ENCODE measurements at places on chromosomes 16 and 17. TPM values are rescaled to one million over a fixed set of nuclear protein-coding genes. Genes with fewer than 3 reads are reported as not detected.
A peak's percentile ranks its signal among the peaks of the same experiment; 100 is the strongest.

GRCh38 chr17:12247761-12248160 lies 227.1 kb downstream of the MAP2K4 start:
- H3K36me3 ChIP-seq = no peaks in the 10 kb centered on the region
- no peak for DNase-seq
- no peaks in the 10 kb centered on the region for H3K27me3 ChIP-seq
- no peaks in the 10 kb centered on the region for H3K4me1 ChIP-seq
- H3K27ac ChIP-seq = no peak overlapping the region

FAHD1 gene
- polyA plus RNA-seq = 49.6 TPM

DNA sequence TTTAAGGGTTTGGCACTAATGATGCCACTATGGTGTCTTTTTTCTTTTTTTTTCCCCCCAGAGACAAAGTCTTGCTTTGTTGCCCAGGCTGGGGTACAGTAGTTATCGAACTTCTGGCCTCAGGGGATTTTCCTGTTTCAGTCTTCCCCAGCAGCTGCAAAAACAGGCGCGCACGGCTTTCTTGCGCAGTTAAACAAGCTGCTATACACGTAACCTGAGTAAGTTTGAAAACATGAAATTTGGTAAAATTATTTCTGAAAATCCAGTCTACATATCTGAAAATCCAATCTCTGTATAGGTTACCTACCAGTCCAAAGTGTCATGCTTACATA lies 11.8 kb downstream of the TEX14 start:
- no peak overlapping the region for H3K27ac ChIP-seq
- H3K4me3 ChIP-seq = no peak overlapping the region
- no peaks in the 10 kb centered on the region for H3K4me1 ChIP-seq
- H3K27me3 ChIP-seq = no peaks in the 10 kb centered on the region
- no peak for DNase-seq
- H3K36me3 ChIP-seq = no peaks in the 10 kb centered on the region

DNA sequence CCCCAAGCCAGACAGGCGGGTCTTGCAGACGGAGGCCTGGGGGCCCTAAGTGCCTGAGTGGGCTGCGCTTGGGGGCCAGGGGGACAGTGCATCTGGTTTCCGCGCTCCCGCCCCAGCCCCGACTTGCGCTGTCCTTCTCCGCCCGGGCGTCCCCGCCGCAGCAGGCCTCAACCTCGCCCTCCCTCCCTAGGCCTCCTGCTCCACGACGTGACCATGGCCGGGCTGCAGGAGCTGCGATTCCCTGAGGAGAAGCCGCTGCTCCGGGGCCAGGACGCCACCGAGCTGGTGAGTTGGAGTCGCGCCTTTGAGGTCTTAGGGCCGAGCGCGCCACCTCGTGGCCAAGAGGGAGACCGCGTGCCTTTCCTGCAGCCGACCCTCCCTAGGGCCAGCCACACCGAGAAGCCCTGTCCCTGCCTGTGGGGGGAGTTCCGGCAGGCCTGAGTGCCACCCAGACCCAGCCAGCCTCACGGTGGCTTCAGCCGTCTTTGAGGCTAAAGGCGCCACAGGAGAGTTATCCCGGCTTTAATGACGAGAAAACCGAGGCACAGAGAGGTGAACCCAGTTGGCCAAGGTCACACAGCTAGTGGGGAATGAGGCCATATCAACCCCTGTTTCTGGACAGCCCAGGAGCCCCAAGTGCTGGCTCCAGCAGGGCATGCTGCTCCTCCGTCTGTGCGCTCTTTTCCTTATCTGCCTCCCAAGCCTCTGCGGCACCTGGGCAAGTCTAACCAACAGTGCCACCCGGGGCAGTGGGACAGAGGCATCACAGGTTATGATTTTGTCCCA lies 12.2 kb upstream of the NDRG4 start:
- H3K4me3 ChIP-seq = no peak overlapping the region
- H3K27me3 ChIP-seq = peaks cover 2% of the 10 kb centered on the region
- no peak overlapping the region for H3K27ac ChIP-seq
- no peaks in the 10 kb centered on the region for H3K4me1 ChIP-seq

DNA sequence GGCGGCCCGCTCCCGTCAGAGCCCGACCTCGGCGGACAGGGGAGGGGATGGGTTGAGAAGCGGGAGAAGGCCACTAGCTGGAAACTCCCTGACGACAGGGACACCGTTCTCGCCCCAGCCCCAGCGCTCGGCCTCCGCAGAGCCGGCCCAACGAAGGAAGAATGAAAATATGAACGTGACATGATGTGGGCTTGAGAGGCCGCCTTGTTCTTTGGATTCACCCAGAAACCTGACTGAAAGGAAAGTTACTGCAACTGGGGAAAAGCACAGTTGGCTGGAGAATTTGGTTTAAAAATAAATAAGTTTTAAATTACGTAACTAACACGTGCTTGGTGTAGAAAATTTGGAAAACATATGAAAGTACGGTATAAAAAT lies 21.1 kb downstream of the NPTX1 start:
- peak overlapping the region; percentile 75 for H3K4me3 ChIP-seq
- H3K36me3 ChIP-seq = no peaks in the 10 kb centered on the region
- H3K4me1 ChIP-seq = peaks cover 8% of the 10 kb centered on the region
- peaks cover 18% of the 10 kb centered on the region for H3K27me3 ChIP-seq
- DNase-seq = peak; percentile 42

- no peak overlapping the region for H3K4me3 ChIP-seq
- DNase-seq = no peak
- no peak overlapping the region for H3K27ac ChIP-seq
- peaks cover 40% of the 10 kb centered on the region for H3K36me3 ChIP-seq
- H3K4me1 ChIP-seq = no peaks in the 10 kb centered on the region
These were observed 18.8 kb downstream of the PCTP start for GRCh38 chr17:55769625-55770000.

DNA sequence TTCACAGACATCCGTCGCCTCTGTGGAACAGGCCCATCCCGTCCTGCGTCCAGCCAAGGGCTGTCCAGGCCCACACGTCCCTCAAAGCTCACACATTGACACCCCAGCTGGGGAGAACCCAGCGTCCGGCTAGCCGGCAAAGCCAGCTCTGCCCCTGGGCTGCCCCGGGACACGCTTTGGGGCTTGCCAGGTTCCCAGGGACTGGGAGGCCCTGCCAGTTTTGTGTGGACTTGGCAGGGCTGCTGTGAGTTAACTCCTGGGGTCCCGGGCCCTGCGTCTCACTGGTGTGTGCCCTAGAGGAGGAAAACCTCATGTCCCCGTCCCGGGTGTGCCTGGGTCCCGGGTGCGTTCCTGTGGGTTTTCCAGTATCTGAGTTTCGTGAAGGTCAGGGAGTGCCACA lies 6.3 kb downstream of the SOX8 start:
- H3K27me3 ChIP-seq = peaks cover 13% of the 10 kb centered on the region
- H3K4me3 ChIP-seq = no peak overlapping the region
- H3K36me3 ChIP-seq = no peaks in the 10 kb centered on the region
- no peak overlapping the region for H3K27ac ChIP-seq

ITGB3 gene
- 5.6 TPM for polyA plus RNA-seq

GRCh38 chr17:47352848-47353247 lies 29.1 kb downstream of the EFCAB13 start:
- no peak overlapping the region for H3K27ac ChIP-seq
- no peaks in the 10 kb centered on the region for H3K27me3 ChIP-seq
- no peaks in the 10 kb centered on the region for H3K4me1 ChIP-seq
- peaks cover 6% of the 10 kb centered on the region for H3K36me3 ChIP-seq
- DNase-seq = no peak

GRCh38 chr16:3118204-3118790 lies 5.9 kb downstream of the ZNF205 start:
- no peaks in the 10 kb centered on the region for H3K27me3 ChIP-seq
- peaks cover 57% of the 10 kb centered on the region for H3K36me3 ChIP-seq
- peaks cover 6% of the 10 kb centered on the region for H3K4me1 ChIP-seq
- H3K27ac ChIP-seq = no peak overlapping the region
- DNase-seq = no peak

- peak overlapping the region; percentile 51 for H3K27ac ChIP-seq
- H3K27me3 ChIP-seq = no peaks in the 10 kb centered on the region
- peak; percentile 76 for DNase-seq
- H3K4me1 ChIP-seq = peaks cover 26% of the 10 kb centered on the region
These were observed 21.7 kb downstream of the KNOP1 start for GRCh38 chr16:19696328-19696727.

DNA sequence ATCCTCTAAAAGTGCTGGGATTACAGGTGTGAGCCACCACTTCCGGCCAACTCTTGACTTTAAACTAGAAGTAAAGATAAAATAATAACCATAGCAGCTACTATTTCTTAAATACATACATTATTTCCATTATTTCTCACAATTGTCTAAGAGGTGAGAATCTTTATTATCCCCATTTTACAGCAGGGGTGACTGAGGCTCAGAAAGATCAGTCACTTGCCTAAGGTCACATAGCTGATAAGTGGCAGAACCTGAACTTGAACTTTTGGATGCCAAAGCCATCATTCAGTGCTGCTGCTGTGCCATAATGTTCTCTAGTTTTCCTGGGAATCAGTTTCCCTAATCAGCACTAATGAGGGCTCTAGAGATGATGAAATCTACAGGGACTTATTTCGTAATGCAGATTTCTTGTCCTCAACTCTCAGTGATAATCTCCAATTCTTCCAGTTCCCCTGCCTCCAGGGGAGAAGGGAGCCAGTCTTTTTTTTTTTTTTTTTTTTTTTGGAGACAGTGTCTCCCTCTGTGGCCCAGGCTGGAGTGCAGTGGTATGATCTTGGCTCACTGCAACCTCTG lies 25.2 kb upstream of the GPRC5B start:
- H3K4me3 ChIP-seq = no peak overlapping the region
- DNase-seq = no peak
- no peaks in the 10 kb centered on the region for H3K36me3 ChIP-seq
- no peaks in the 10 kb centered on the region for H3K27me3 ChIP-seq
- H3K4me1 ChIP-seq = no peaks in the 10 kb centered on the region

RAB37 gene
- polyA plus RNA-seq = 14.3 TPM

- no peaks in the 10 kb centered on the region for H3K4me1 ChIP-seq
- no peaks in the 10 kb centered on the region for H3K27me3 ChIP-seq
- no peaks in the 10 kb centered on the region for H3K36me3 ChIP-seq
- no peak overlapping the region for H3K4me3 ChIP-seq
These were observed 438.0 kb upstream of the PMFBP1 start for GRCh38 chr16:72609933-72610332.

DNA sequence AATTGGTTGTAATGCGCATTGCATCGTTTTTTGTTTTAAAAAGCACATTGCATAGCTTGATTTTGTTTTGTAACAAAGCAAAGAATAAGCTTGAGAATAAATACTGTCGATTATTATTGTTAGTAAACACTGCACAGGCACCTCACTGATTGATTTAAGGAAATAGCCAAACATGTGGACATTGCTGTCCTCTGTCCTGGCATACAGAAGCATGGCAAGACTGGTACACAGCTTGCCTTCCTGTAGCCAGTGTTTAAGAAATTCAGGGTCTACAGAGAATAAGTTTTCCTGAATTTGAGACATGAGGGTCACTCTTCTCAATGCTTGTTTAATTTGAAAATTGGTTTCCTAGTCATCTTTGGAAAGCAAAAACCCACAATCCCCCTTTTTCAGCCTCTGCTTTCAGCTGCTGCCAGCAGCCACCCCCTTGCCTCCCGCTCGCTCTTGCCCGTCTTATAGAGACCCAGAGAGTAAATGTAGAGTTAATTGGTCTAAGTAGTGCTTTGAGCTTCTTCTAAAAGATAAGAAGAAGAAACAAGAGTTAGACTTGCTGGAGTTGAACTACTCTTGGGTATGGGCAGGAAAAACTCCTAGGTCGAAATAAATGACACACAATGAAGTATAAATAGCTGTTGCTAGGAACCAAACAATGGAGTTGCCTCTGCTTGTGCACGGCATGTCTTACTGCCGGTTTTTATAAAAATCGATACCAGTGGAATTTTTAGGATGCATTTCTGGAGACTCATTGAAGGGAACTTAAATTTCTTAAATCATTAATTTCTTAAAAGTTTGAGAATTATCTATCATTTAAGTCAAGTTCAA lies 116.6 kb downstream of the MRTFB start:
- H3K36me3 ChIP-seq = no peaks in the 10 kb centered on the region
- DNase-seq = no peak
- no peak overlapping the region for H3K27ac ChIP-seq
- no peaks in the 10 kb centered on the region for H3K4me1 ChIP-seq

GRCh38 chr16:17368446-17368845 lies 102.3 kb downstream of the XYLT1 start:
- H3K27me3 ChIP-seq = no peaks in the 10 kb centered on the region
- DNase-seq = no peak
- no peaks in the 10 kb centered on the region for H3K36me3 ChIP-seq
- H3K4me3 ChIP-seq = no peak overlapping the region
- no peak overlapping the region for H3K27ac ChIP-seq

- H3K4me3 ChIP-seq = no peak overlapping the region
- peaks cover 80% of the 10 kb centered on the region for H3K36me3 ChIP-seq
- no peaks in the 10 kb centered on the region for H3K4me1 ChIP-seq
- no peaks in the 10 kb centered on the region for H3K27me3 ChIP-seq
- DNase-seq = no peak
- no peak overlapping the region for H3K27ac ChIP-seq
These were observed 45.8 kb downstream of the WDR45B start for GRCh38 chr17:82602487-82602886.

DNA sequence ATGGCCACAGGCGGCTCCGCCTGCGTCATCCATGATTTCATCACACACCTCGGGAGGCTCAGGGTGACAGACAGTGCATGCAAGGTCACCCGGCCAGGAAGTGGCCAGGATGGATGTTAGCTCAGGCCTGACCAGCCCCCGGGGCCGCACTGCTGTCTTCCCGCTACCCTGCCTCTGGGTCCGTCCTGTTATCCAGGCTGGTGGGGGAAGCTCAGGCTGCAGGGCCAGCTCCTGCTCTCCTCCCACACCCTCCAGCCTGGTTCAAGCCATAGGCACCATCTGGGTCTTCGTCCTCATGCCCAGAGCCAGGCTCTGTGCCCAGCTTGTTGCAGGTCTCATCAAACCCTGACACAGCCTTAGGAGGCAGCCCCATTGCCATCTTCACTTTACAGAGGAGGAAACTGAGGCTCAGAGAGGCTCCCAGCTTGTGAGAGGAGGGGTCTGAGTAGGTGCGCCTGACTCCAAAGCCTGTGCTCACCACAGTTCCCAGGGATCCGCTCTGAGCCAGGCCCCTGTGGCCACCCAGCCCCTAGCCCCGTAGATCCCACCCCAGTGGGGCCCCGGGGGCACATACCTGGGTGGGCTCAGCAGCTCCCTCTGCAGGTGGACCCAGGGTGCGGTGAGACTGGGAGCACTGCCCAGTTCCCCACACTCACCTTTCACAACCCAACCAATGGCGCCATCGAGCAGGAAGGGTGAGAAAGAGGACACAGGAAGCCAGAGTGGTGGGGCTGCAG lies 412 bp upstream of the ADGRG3 start:
- H3K4me1 ChIP-seq = no peaks in the 10 kb centered on the region
- H3K27me3 ChIP-seq = no peaks in the 10 kb centered on the region
- no peak overlapping the region for H3K4me3 ChIP-seq
- DNase-seq = no peak
- peaks cover 24% of the 10 kb centered on the region for H3K36me3 ChIP-seq

All from large intestine (tissue), 12 donors.